ENCODE measurements at places on chromosomes 1 and 21.
A peak's percentile ranks its signal among the peaks of the same experiment; 100 is the strongest.

- no peak for DNase-seq
These were observed 235.2 kb downstream of the DISC1 start for GRCh38 chr1:231861541-231862481.

GRCh38 chr1:225424562-225425200 is 3.2 kb downstream of the LBR start:
- no peak for DNase-seq

DNA sequence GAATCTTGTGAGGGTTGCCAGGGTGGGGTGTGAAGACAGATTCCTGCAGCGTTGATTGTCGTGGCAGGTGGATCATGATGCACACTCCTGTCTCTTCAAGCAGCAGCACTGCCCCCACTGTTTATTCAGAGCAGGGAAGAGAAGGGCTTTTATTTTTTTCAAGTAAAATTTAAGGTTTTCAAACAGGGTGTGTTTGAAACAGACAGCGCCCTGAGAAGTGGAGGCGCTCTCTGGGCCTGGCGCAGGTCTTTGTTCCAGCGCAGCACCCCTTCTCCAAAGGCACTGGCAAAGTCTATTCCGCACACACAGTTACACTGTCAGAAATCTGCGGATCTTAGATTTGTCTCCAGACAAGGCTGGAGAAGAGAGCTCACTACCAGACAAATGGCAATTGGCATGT is 7.0 kb downstream of the C1orf53 start:
- DNase-seq, result peak; percentile 58

DNA sequence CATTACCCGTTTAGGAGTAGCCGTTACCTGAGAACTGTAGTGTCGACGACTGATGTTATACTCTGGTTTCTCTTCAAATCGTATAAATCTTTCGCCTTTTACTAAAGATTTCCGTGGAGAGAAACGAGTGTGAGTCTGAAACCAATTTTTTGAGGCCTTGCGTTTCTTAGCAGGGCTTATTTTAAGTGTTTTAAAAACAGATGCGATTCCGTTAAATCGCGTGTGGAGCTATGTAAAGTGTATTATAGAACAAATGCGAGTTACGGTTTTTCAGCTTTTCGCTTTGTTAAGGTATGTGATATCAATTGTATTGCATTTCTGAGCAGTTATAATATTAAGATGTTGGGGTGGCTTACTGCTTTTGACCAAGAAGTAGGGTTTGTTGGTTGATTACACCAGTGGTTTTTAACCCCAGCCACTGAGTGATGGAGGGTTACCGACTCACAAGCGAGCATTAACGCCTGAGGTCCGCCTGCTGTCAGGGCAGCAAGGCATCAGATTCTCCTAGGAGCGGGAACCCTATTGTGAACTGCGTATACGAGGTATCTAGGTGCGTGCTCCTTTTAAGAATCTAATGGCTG is 18.0 kb downstream of the KIAA2013 start:
- DNase-seq, result peak; percentile 96

GRCh38 chr1:179775009-179775408 is 31.9 kb downstream of the FAM163A start:
- no peak for DNase-seq

GRCh38 chr1:221011145-221011544 is 131.9 kb downstream of the HLX start:
- no peak for DNase-seq

GRCh38 chr1:235776396-235776795 is 90.3 kb downstream of the LYST start:
- no peak for DNase-seq

- DNase-seq, result no peak
These were observed 351.0 kb upstream of the VAMP3 start for GRCh38 chr1:7420098-7420445.

DNA sequence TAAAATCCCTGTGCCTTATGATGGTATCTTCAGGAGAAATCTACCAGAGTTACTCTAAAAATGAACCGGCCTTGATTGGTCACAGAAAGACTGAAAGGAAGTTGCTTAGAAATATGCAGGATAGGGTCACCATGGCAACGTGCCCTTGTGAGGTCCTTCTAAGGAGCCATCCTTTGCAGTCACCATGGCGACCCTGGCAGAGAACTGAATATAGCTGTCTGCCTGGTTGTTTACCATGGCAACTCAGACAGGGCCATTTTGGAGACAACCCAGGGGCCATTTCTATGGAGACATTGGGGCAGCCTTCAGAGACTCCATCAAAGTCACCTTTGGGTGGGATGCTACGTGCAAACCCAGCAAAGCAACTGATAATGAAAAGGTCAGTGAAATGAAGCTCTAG is 43.0 kb downstream of the SNX7 start:
- no peak for DNase-seq

DNA sequence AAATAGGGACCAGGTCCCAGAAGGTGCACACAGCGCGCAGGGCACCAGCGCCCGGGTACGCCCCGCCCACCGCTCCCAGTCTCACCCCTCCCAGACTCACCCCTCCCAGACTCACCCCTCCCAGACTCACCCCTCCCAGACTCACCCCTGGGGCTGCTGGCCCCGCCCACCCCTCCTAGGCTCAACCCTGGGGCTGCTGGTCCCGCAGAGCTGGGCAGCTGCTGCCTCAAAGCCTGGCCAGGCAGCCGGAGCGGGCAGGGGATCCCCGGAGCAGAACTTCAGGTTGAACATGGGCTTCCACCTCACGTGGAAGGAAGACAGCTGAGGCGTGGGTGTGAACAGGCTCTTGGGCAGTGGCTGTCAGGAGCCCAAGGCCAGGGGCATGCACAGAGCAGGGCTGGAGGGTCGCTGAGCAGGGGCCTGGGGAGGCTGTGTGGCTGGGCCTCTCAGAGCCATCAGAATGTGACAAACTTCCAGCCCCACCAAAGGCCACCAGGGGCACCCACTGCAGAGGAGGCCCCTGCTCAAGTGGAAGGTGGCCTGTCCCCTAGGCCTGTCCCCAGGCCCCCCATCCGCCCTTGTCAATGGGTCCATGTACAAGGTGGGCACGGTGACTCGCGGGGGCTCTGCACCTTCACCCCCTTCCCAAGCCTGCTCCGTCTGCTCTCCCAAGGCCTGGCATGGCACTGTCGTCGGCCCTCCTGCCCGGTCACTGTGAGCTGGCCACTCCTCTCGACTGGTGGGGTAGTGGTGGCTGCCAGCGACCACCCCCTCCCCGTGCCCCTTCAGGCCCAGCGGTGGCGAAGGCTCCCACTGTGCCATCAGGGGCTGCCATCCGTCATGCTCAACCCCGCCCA is 20.4 kb upstream of the SUMO3 start:
- DNase-seq, result no peak

- DNase-seq, result no peak
These were observed 405.1 kb downstream of the VAV3 start for GRCh38 chr1:107559881-107560280.

GRCh38 chr1:110091791-110092190 is 20.5 kb upstream of the UBL4B start:
- no peak for DNase-seq

DNA sequence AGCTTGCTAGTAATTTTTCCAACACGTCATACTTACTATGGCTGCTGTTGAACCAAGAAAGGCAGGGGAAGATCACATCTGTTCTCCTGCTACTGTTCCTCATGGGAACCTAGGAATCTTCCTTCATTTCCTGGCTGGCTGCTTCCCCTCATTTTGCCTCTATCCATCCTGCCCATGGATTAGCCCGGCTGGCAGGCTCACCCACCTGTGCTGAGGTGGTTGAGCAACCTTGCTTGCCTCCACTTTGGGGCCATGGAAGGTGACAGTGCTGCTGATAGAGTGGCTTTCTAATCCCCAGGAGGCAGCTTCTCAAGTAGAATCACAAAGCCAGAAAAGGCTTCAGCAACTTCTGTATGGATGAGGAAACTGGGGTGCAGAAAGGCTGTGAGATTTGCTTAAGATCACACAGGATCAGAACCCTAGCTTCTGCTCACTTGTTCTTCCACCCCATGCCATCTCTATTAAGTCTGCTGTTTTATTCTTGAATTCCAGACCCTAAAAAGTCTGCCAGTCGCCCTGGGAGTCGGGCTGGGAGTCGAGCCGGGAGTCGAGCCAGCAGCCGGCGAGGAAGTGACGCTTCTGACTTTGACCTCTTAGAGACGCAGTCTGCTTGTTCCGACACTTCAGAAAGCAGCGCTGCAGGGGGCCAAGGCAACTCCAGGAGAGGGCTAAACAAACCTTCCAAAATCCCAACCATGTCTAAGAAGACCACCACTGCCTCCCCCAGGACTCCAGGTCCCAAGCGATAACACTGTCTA is 6.2 kb upstream of the BMP8A start:
- no peak for DNase-seq

GRCh38 chr1:89833183-89834082 is 12.6 kb downstream of the LRRC8D start:
- DNase-seq, result no peak

GRCh38 chr1:149899460-149900284 is at the start of gene BOLA1:
BOLA1 (plus strand) TSS chr1:149899568; CDS start chr1:149900060, 492 bp downstream.
- peak; percentile 97 for DNase-seq

GRCh38 chr1:211017075-211017718 is 116.8 kb downstream of the KCNH1 start:
- no peak for DNase-seq

DNA sequence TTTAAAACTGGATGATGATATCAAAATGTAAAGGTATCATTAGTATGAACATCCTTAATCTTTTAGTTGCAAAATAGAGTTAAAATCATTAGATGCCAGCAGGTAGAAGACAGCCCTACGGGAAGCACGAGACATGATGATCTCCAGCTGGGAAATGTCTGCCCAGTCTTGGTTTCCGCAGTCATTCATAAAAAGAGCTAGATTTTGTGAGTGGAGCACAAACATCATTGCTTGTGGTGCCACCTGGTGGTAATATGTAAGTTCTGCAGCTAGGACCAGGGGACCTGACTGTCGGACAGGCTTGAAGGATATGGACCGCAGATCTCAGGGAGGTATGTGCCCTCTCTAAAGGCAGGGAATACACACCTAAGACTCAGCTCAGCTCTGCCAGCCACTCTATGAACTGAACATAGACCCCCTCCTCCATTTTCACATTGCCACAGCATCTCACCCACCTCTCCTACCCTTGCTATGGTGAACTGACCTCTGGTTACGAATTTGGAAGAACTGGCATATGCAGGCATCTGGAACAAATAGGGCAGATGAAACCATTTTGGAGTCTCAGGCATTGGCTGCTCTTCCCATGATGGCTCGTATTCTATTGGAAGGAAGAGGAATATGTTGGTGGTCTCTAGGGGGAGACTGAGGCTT is 9.2 kb downstream of the FCMR start:
- DNase-seq, result peak; percentile 73

GRCh38 chr1:235500971-235501540 is 3.2 kb downstream of the B3GALNT2 start:
- DNase-seq, result no peak

DNA sequence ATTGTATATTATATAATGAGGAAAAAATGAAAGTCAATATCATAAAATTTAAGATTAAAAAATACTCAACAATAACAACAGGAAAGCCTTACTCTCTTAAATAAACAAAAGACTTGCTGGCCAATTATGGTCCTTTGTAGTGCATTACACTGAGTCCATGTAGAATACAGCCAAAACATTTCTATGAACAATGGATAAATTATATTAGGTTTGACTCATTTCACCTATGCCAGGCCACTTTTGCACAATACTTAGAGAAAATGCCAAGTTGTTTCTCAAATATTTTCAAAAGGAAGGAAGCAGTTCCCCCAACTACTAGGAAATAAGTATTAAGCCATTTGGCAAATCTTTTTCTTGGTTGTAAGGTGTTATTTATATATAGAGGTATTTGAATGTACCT is 19.8 kb upstream of the UCK2 start:
- DNase-seq, result no peak

- DNase-seq, result no peak
These were observed 146.1 kb downstream of the SIPA1L2 start for GRCh38 chr1:232483826-232484225.

- DNase-seq, result no peak
These were observed 924 bp downstream of the EXTL2 start for GRCh38 chr1:100893718-100894117.

- DNase-seq, result no peak
These were observed 68.3 kb downstream of the SLC16A1 start for GRCh38 chr1:112887599-112888283.

GRCh38 chr1:205030896-205031295 is 12.1 kb upstream of the CNTN2 start:
- DNase-seq, result peak; percentile 85

GRCh38 chr21:17784180-17784598 is 35.0 kb downstream of the C21orf91 start:
- DNase-seq, result no peak

- DNase-seq, result no peak
These were observed 202.5 kb upstream of the RAB4A start for GRCh38 chr1:229068270-229068987.

DNA sequence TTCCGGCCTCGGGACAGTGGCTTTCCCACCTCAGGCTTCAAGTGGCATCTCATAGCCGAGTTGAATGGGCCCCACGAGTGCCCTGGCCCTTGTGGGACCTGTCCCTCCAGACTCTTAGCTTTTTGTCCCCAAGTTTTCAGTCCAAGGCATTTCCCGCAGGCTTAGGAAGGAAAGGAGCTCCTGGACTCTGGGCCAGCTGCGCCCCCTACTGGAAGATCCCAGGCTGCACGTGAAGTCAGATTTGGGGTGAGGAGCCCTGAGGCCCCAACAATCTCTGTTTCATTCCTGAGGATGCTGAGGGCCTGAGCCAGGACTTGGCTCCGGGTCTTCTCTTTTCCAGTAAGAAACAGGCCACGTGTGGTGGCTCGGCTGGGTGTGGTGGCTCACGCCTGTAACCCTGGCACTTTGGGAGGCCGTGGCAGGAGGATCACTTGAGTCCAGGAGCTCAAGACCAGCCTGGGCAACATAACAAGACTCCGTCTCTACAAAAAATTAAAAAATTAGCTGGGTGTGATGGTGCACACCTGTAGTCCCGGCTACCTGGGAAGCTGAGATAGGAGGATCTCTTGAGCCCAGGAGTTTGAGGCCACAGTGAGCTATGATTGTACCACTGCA is 67.4 kb downstream of the ARHGEF10L start:
- peak; percentile 79 for DNase-seq

DNA sequence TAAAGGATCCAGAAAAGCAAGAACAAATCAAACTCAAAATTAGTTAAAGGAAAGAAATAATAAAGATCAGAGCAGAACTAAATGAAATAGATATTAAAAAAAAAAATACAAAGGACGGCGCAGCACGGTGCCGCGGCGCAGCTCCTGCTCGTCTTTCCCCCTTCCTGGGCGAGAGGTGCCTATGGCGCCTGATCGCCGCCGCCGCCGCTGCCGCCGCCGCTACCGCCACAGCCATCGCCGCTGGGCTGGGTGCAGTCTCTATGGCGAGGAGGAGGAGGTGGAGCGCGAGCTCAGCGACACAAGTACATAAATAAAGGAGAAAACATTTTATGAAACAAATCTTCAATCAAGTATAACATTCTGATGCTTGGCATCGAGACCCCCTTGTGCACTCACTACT is 77.6 kb upstream of the VANGL1 start:
- DNase-seq, result peak; percentile 59

- DNase-seq, result no peak
These were observed 2.8 kb downstream of the MATN1 start for GRCh38 chr1:30720271-30721223.

- no peak for DNase-seq
These were observed 26.2 kb upstream of the ERG start for GRCh38 chr21:38524168-38525153.

- DNase-seq, result no peak
These were observed 27.0 kb downstream of the PCNX2 start for GRCh38 chr1:233268389-233269022.

Measured in retina (tissue), 1 donor.